ENCODE measurements at places on chromosomes 11 and 22. TPM values are rescaled to one million over a fixed set of nuclear protein-coding genes. Genes with fewer than 3 reads are reported as not detected.

DNA sequence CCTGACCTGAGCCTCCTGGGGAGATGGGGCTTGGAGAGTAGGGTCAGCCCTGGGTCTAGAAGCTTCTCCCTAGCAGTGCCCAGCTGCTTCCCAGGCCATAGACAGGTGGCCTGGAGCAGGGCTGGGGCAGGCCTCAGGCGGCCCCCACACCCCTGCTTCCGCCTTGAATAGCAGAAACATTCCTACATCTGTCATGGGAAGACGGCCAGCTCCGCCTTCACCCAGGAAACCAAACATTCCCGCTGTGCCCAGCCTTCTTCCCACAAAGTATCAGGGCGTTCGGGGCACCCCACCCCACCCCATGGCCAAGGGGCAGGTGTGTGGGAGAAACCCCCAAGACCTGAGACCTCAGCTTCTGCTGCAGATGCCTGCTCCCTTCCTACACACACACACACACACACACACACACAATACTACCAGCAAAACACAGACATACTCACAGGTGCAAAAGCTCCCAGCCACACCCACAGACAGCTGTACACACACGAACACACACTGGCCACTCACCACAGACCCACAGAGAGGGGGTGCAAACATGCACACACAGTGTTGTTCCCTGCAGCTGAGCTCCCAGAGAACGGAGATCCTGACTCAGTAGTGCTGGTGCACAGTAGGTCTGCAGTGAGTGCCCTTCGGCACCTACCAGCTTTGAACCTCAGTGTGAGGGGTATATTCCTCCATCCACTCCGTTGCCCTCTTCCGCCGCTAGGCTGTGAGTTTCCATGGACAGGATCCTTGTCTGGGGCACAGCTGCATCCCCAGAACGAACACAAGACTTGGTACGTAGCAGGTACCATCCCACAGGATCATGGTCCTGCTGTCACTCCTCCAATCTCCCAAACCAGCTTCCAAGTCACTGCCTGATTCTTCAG, 37.4 kb downstream of the PDGFB start:
- H3K27ac ChIP-seq: no peak overlapping the region
- H3K4me1 ChIP-seq: peaks cover 10% of the 10 kb centered on the region
- H3K27me3 ChIP-seq: peaks cover 6% of the 10 kb centered on the region
- no peak overlapping the region for H3K4me3 ChIP-seq
- DNase-seq: no peak

DNA sequence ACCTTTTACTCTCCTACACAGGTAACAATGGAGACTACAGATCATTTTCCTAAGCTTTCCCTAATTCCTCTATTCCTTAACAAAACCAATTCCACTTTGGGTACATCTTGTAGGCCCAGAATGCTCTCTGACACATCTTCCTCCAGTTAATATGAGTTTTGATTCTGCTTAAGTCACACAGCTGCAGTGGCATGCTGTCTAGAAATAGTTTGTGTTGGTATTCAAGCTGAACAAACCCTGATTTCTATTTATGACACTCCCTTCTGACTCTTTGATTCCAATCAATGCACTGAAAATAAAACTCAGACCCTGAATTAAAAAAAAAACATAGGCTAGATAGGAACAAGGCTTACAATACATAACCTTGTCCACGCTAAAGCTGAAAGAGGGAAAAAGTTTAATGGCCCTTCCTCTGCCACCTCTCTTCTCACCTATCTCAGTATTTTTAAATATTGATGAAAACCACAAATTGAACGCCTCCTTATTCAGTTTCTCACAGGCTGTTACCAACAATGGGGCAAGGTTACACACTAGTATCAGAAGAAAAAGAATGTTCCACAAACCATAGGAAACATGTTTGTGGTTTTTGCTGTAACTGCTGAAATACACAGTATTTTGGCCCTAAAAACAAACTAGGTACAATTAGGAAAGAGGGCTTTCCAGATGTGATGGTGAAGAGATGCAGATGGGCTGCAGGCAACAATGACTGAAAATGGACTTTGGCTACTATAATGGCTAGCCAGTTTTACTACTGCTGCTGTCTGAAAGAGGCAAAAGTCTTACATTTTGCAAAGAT, 35.7 kb upstream of the GAB2 start:
- no peak for DNase-seq
- H3K27me3 ChIP-seq: no peaks in the 10 kb centered on the region
- H3K36me3 ChIP-seq: no peaks in the 10 kb centered on the region
- H3K4me1 ChIP-seq: peaks cover 2% of the 10 kb centered on the region

GRCh38 chr11:69919659-69920344, 100.6 kb upstream of the FGF3 start:
- no peaks in the 10 kb centered on the region for H3K36me3 ChIP-seq
- H3K27ac ChIP-seq: no peak overlapping the region
- H3K4me3 ChIP-seq: no peak overlapping the region
- peak; percentile 8 for DNase-seq
- no peaks in the 10 kb centered on the region for H3K4me1 ChIP-seq

GRCh38 chr11:118170231-118170630, 6.2 kb downstream of the SCN2B start:
- H3K27me3 ChIP-seq: peaks cover 8% of the 10 kb centered on the region
- peak overlapping the region; percentile 39 for H3K4me3 ChIP-seq
- H3K4me1 ChIP-seq: peaks cover 22% of the 10 kb centered on the region
- DNase-seq: no peak
- H3K27ac ChIP-seq: no peak overlapping the region

GRCh38 chr11:45394294-45395085, 108.3 kb upstream of the SYT13 start:
- no peaks in the 10 kb centered on the region for H3K27me3 ChIP-seq
- H3K27ac ChIP-seq: no peak overlapping the region
- H3K36me3 ChIP-seq: peaks cover 5% of the 10 kb centered on the region
- peaks cover 21% of the 10 kb centered on the region for H3K4me1 ChIP-seq
- no peak for DNase-seq

DNA sequence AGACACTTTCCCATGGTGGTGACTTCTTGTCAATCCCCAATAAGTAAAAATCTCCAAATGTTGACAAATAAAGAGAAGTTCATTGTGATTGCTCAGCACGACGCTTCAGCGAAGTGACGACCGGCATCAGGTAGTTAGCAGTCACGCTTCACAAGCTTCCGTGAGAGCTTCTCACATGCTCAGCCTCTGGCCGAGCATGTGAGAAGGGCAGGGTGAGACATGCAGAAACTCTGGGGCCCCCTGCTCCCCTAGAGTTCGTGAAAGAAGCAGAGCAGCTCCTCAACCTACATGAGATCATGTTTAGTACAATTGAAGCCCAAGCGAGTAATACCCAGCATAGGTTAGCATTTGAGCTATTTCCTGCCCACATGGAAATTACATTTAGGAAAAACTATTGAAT, 4.4 kb upstream of the C11orf16 start:
- no peak overlapping the region for H3K27ac ChIP-seq
- DNase-seq: no peak
- peaks cover 2% of the 10 kb centered on the region for H3K4me1 ChIP-seq

GRCh38 chr11:43579171-43579918, 101.2 kb upstream of the HSD17B12 start:
- no peaks in the 10 kb centered on the region for H3K36me3 ChIP-seq
- peaks cover 17% of the 10 kb centered on the region for H3K4me1 ChIP-seq
- peak; percentile 78 for DNase-seq
- H3K27me3 ChIP-seq: peaks cover 31% of the 10 kb centered on the region
- H3K4me3 ChIP-seq: peak overlapping the region; percentile 98

- no peaks in the 10 kb centered on the region for H3K27me3 ChIP-seq
- no peak overlapping the region for H3K4me3 ChIP-seq
- no peak for DNase-seq
- no peak overlapping the region for H3K27ac ChIP-seq
These were observed 527.5 kb downstream of the CNTN5 start for GRCh38 chr11:99548264-99548663.

DNA sequence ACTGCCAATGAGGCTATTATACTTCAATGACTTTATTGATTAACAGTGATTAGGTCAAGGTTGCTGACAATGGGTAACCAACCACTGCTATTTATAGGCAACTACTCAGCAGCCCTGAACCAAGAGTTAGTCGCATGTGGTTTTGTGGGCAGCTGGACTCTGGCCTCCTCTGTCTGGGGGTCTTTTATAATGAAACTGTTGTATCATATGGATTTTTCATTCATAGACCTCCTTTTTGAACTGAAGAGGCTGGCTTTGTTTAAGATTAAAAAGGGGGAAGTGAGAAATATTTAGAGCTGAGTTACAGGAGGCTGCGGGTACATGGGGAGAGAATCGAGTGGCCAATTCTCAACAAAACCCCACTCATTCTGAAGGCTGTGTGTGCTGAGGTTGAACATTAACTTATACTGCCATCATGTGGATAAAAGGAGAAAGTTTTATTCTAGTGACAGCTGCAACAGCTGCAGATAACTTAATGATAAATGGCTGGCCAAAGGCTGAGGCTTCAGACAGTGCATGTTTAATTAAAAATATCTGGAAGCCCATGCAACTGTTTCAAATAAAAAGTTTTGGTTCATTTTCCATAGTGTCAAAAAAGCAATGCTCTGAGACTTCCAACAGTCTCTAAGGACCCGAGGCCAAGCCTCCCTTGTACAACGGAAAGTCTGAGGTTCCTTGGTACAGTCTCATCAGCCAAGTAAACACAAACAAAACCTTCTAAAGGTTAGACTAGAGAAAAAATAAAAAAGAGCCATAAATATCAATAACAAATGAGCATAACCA, 682.6 kb downstream of the KCNA4 start:
- H3K4me1 ChIP-seq: no peaks in the 10 kb centered on the region
- H3K27me3 ChIP-seq: no peaks in the 10 kb centered on the region
- no peaks in the 10 kb centered on the region for H3K36me3 ChIP-seq

TRIM6 gene
- 0.64 TPM for total RNA-seq

WNT11 gene
- 0.37 TPM for total RNA-seq

DBX1 gene
- total RNA-seq: 0.29 TPM

RHOG gene
- total RNA-seq: 6.6 TPM

PIWIL4 gene
- 0.69 TPM for total RNA-seq

PPP2R5B gene
- 148 TPM for total RNA-seq

GDPD4 gene
- total RNA-seq: not detected
